ENCODE measurements at places on chromosomes 7 and 10.

- no peak for DNase-seq
Observed at GRCh38 chr10:103295374-103296015, 18.6 kb downstream of the INA start.

- DNase-seq, result no peak
Observed at GRCh38 chr7:125098377-125098970, 168.8 kb upstream of the POT1 start.

DNA sequence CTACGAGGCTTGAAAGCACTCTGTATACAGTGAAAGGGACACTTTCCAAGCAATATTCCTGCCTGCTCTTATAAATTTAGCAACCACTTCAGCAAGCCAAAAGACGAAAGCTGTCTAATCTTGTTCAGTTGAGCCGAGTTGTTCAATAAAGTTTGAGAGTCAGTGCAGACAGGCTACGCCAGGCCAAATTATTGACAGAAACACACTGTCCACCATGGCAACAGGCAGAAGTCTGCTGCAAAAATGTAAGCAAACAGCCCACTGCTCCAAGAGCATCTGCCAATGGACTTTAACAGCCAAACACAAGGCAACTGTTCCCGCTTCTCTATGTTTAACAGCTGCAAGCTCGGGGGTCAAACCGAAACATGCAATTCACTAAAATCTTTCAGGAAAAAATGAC lies 85.7 kb downstream of the GLI3 start:
- DNase-seq, result no peak

DNA sequence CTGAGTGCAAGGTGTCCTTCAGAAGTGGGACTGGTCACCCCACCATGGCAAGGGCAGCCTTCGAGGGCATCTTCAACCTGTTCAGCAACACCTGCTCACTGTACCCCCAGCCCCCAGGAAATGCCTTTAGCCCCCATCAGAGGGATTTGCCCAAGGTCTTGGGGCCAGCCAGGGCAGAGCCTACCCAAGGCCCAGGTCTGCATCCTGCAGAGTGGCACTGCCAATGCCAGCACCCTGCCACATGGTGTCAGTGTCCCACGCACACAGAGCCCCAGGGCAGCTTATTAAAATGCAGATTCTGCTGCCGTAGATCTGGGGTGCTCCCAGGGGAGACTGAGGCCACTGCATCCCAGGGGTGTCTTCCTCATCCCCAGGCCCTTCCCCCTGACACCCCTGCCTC lies 106.2 kb upstream of the KCTD7 start:
- DNase-seq, result no peak

GRCh38 chr10:126565441-126565840 lies 105.1 kb downstream of the C10orf90 start:
- no peak for DNase-seq

- no peak for DNase-seq
Observed at GRCh38 chr10:128036011-128036615, 90.1 kb downstream of the MKI67 start.

DNA sequence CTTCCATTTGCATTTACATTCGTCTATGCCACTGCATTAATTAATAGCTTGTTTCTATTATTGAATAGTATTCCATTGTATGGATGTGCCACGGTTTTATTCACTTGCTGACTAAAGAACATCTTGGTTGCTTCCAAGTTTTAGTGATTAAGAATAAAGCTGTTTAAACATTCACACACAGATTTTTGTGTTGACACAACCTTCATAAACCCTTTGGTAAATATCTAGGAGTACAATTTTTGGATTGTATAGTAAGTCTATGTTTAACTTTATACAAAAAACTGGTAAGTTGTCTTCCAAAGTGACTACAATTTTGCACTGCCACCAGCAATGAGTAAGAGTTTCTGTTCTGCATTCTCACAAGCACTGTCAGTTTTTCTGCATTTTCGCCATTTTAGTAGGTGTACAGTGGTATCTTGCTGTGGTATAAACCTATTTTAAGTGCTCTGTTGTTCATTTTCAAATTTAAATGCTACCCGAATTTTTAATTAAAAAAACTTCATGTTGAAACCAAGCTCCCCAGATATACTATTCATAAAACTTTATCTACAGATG lies 121.4 kb downstream of the RNF133 start:
- no peak for DNase-seq

DNA sequence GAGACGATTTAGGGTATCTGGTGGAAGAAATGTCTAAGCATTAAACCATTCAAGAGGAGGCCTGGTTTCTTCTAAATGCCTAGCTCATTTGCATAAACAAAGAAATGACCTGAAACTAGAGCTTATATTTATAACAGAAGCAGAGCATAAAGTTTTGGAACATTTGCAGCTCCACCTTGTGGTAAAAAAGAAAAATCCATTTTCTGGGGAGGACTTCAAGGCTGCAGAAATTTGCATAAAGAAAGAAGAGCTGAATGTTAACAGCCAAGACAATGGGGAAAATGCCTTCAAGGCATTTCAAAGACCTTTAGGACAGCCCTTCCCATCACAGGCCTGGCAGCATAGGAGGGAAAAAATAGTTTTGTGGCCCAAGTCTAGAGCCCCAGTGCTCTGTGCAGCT lies 362.0 kb downstream of the ZNF248 start:
- DNase-seq, result no peak

DNA sequence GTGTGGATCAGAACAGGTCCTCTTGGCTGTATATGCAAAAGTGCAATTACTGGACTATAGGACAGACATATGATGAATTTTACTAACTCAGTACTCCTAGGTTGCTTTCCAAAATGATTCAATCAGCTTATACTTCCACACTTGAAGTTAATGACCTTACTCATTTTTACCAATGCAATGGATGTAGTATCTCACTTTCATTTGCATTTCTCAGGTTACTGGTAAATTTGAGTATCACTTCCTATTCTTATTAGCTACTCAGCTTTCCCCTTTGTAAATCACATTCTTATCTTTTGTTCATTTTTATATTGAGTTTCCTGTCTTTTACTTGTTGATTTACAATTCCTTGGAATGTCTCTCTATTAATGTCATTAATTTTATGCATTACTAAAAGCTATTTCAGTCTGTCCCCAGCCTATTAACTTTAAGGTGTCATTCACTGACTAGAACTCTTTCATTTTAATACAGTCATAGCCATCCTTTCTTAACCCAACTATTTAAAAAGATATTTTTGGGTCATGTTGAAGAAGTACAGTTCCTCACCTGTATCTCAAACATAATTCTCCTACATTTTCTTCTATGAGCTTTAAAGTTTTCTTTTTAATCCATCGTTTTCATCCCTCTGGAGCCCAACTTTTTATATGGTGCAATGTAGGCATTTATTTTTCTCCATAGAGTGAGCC lies 88.6 kb downstream of the VIM start:
- DNase-seq, result no peak

DNA sequence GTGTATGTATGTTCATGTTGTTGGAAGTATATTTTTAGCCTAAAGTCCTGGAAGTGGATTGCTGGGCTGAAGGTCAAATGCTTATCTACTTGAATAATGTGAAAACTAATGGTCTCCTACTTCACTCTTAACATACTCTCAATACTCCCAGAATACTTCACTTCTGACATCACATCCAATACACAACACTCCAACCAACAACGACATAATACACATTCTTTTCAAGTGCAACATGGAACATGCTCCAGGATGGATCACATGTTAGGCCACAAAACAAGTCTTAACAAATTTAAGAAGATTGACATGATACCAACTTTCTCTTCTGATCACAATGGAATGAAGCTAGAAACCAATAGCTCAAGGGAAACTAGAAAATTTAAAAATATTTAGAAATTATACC lies 126.9 kb upstream of the ADCY1 start:
- no peak for DNase-seq

DNA sequence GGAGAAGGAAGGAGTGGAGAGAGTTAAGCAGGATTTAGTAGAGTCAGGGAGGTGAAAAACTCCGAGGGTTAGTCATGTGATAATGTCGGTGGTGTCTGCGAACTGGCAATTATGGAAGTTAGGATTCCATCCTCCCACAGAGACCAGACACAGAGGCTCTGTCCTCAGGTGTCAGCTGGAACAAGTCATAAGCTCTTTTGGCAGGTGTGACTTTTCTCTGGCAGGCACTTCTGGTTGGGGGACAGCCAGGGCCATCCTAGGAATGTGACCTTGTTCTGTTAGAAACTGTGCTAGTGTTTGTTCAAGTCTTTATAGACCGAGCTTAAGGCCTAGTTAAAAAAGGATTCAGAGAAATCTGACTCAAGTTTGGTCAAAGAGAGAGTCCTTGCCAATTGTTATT lies 371.0 kb downstream of the DPP6 start:
- no peak for DNase-seq

DNA sequence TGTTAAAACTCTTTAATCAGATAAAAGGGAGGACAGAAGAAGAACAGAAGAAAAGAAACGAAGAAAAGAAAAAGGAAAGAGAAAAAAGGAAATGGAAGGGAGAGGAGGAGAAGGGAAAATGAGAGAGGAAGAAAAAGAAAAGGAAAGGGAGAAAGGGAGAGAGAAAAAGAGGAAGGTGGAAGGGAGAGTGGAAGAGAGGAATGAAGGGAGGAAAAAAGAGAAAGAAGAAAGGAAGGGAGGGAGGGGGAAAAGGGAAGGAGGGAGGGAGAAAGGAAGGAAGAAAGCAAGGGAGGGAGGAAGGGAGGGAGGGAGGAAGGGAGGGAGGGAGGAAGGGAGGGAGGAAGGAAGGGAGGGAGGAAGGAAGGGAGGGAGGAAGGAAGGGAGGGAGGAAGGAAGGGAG lies 305.7 kb downstream of the CALN1 start:
- DNase-seq, result no peak

DNA sequence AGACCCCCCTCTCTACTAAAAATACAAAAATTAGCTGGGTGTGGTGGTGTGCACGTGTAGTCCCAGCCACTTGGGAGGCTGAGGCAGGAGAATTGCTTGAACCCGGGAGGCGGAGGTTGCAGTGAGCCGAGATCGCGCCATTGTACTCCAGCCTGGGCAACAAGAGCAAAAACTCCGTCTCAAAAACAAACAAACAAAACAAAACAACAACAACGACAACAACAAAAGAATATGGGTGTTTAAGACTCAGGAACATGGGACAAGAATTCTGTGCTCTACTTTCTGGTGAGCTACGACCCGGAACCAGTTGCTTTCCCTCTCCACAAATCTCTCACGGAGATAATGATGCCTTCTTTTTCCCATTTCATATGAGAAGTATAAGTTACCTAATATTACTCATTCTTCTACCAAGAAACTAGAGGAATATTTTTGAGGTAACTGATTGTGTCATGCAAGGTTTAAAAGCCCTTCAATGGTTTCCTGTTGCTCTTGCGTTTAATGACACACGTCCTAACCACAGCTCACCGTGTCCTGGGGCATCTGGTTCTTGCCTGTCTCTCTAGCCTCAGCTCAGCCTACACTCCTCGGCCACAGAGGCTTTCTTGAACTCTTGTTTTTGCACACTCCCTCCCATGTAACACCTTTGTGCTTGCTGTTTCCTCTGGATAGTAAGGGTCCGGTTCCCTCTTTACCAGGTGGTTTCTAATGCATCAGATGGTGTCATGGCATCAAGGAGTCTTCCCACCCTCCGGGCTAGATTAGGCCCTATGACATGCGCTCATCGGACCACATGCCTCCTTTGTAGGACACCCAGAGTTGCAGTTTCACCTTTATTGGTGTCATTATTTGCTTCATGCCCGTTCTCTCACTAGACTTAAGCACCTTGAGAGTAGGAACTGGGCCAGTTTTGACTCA lies 67.5 kb downstream of the PFKFB3 start:
- peak; percentile 50 for DNase-seq

DNA sequence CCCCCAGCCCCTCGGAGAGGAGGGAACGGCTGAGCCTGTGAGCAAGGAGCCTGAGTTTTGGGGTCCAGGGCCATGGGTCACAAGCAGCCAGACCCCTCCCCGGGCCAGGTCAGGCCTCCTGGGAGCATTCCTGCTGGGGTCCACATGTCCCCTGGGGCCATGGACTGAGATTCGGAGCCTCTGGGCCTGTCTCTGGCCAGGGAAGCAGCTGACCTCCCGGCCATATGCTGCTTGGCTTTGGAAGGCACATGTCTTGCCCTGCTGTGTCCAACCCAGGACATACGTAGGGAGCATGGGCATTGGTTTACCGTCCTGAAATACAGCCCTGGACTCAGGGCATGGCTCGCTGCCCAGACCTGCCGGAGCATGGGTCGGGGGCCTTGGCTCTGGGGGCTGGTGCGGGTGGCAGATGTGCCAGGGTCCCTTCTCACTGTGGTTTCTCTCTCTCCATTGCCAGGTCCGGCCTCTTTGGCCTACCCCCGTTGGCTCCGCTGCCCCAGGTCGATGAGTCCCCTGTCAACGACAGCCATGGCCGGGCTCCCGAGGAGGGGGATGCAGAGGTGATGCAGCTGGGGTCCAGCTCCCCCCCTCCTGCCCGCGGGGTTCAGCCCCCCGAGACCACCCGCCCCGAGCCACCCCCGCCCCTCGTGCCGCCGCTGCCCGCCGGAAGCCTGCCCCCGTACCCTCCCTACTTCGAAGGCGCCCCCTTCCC lies 7.3 kb downstream of the PWWP2B start:
- DNase-seq, result no peak

DNA sequence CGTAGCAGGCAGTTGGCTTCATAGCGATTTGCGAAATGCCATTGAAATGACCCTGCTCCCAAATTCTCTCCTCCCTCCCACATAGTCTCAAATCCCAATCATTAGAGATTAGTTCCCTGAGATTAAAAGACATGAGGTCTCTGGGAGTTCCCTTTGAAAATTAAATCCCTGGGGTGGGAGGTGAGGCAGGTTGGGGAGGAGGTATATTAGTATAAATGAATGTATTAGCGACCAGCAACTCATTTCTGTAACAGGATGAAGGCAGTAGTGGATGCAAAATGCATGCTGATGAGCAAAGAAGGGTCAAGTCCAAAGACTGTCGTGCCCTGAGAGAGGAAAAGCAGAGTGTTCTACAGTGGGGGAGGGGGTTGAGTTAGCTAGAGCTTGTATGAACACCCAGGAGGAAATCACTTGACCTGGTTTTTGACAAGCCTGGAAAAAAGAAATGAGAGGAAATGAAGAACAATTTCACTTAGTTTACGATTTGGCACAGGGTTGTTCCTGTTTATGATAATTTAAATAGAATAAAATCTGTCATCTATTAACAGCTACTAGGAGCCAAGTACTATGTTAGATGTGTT lies 79.6 kb upstream of the MTPN start:
- DNase-seq, result no peak

DNA sequence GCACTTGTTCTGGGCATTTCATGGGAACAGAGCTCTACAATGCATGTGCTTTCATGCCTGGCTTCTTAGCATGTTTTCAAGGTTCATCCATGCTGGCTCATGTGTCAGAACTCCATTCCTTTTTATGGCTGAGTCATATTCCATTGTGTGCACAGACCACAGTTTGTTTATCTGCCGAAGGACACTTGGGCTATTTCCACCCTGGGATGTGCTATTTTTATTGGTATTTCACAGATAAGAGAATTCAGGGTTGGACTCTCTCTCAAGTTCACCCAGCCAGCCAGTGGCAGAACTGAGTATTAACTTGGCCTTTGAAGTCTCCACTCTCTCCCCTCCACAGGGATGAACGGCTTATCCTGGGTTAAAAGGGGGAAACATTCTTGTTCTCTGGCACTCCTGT lies 190.7 kb upstream of the GPR26 start:
- no peak for DNase-seq

GRCh38 chr10:132926070-132926469 lies 16.3 kb downstream of the CFAP46 start:
- no peak for DNase-seq
